ENCODE measurements at places on chromosomes 16 and 17.

DNA sequence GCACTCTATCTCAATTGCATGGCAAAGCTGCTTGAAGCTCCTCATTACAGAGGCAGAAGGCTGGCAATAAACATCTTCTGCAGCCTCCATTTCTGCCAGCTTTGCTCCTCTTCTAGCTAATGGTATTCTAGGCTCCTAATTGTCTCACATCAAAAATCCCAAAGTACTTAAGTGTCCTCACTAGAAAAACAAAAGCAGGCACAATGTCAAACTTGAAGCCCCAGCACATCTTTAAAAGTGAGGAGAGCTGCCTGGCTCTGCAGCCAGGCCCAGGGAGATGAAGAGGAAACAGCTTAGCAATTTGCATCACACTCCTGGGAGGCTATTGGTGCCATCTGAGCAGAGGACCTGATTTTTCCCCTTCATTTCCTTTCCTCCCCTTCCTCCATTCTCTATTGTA lies 197.1 kb downstream of the KCNJ2 start:
- no peak for DNase-seq

DNA sequence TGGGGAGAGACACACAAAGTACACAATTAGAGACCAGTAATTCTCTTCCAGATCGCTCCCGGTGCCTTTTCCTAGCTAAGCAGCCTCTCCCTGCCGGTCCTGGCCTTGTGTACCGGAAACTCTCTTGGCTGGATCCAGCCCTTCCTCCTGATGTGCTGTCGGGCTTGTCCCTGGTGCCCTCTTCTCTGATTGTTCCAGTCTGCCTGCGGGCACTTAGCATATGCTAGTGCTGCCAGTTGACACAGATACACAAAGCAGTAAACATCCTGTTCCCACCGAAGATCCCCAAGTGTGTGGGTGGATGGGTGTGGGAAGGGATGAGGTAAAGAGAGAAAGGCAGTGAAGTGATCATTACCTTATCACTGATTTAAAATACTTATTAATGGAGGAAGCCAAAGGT lies 9.7 kb downstream of the HS3ST3B1 start:
- DNase-seq: no peak

- DNase-seq: no peak
Measured at GRCh38 chr16:60641067-60641665, 1395.1 kb downstream of the CDH8 start.

DNA sequence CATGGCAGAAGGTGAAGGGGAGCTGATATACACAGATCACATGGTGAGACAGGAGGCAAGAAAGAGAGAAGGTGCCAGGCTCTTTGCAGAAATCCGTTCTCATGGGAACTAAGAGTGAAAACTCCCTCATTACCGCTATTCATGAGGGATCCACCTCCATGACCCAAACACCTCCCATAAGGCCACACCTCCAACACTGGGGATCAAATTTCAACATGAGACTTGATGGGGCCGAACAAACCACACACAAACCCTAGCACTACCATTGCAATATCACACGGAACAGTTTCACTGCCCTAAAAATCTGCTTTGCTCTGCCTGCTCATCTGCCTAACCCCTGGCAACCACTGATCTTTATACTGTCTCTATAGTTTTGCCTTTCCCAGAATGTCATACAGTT lies 34.8 kb downstream of the C17orf67 start:
- no peak for DNase-seq

DNA sequence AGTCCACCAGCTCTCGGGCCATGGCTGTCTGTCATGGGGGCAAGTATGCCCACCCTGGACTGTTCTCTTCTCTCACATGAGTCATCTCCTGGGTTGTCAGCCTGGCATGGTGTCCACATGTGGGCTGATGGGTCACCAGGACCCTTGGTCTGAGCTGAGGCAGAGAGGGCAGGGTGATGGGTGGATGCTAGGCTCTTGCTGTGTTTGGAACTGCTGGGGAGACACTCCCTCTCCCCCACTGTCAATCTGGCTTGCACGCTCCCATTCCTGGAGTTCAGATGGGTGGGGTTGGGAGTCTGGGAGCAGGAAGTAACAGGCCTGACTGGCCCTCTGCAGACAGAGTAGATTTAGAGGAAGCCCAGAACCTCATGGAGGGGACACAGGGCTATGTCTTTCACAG lies 28.9 kb downstream of the KSR1 start:
- no peak for DNase-seq

GRCh38 chr17:15900871-15901270 lies 44.1 kb upstream of the ADORA2B start:
- no peak for DNase-seq

- no peak for DNase-seq
Measured at GRCh38 chr17:75194879-75195278, 10.6 kb upstream of the NUP85 start.

GRCh38 chr16:82527101-82527500 lies 99.7 kb upstream of the CDH13 start:
- DNase-seq: no peak

DNA sequence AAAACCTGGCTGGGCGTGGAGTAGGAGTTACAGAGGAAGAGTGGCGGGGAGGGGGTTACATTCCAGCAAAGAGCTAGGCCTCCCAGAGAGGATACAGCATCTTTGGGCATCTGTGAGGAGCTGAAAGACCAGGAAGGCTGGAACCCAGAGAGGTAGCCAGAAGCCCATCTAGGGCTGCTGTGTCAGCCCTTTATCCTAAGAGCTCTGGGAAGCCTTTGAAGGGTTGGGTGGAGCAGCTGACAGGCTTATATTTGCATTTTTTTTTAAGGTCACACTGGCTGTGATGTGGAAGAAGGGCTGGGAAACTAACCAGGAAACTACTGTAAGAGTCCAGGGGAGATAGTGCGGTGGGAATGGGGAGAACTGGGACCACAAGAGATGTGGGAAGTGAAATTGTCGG lies 6.8 kb upstream of the CNOT1 start:
- no peak for DNase-seq

Data from stimulated activated CD4-positive, alpha-beta T cell treated with anti-CD3 and anti-CD28 coated beads, TNF-alpha, amount 100 ng/mL, for 1 hour (primary cell).